ENCODE measurements at places on chromosomes 11 and 22. TPM values are rescaled to one million over a fixed set of nuclear protein-coding genes. Genes with fewer than 3 reads are reported as not detected.

DNA sequence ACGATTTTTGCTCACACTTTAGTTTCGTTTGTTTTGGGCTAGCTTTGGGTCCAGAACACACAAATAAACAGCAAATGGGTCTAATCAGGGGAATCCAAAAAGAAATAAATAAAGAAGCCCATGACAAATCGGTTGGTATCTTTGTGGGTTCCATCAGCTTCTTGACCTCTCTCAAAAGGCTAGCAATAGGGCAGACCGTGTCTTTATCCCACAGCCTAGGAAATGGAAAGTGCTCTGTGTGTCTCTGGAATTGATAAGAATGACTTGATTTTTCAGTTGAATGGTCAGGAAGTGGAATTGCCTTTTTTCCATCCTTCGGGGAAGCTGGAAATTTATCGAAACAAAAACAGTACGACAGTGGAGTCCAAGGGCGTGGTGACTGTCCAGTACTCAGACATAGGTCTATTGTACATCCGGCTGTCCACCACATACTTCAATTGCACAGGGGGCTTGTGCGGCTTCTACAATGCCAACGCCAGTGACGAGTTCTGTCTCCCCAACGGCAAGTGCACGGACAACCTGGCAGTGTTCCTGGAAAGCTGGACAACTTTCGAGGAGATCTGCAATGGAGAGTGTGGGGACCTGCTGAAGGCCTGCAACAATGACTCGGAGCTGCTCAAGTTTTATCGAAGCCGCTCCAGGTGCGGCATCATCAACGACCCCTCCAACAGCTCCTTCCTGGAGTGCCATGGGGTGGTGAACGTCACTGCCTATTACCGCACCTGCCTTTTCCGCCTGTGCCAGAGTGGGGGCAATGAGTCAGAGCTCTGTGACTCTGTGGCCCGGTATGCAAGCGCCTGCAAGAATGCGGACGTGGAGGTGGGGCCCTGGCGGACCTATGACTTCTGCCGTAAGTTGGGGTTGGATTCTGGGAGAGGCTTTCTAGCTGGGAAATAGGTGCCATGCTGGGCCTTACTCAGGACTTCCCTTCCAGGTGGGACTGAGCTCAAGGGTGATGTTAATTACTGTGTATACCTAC is 28.6 kb downstream of the TECTA start:
- DNase-seq = no peak

- DNase-seq = no peak
Measured at GRCh38 chr11:9066433-9066925, 24.9 kb downstream of the SCUBE2 start.

The ADAMTS8 gene
- 3.4 TPM for total RNA-seq

DNA sequence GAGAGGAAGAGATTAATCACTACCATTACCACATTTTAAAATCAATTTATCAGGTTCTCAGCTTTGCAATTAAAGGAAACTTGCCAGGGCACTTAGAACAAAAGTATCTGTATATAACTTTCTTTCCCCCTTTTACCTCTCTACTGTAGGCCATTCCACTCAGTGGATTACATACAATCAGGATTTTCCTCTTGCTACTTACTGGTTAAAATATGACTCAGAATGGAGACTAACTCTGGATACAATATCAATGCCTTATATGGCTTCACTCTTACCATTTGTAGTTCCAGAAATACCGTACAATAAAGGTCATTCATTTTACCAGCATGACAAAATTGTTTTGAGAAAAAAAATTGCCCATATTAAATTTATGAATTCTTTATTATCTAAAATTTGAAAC is 706.8 kb downstream of the KCNA4 start:
- no peak for DNase-seq

The ANGPTL5 gene
- 1.1 TPM for total RNA-seq

The ZP1 gene
- total RNA-seq = not detected

The UBE4A gene
- total RNA-seq = 34.1 TPM

DNA sequence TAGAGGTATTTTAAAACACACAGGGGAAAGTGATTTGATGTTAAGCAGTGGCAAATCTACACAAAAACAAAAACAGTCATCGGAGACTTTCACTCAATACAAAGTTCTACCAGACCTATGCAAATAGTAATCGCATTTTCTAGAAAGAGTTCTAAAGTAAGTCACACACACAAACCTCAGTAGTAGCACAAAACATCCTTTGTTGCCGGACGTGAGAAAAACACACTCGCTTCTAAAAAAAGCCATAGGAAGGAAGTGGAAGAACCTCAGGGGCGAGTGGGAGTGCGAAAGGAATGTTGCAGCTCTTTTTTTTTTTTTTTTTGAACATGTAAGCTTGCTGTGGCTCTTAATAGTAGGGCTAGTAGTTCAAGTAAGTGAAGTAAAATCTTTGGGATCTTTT is 88.9 kb downstream of the MAML2 start:
- no peak for DNase-seq

The MIAT gene
- total RNA-seq = 1.4 TPM

DNA sequence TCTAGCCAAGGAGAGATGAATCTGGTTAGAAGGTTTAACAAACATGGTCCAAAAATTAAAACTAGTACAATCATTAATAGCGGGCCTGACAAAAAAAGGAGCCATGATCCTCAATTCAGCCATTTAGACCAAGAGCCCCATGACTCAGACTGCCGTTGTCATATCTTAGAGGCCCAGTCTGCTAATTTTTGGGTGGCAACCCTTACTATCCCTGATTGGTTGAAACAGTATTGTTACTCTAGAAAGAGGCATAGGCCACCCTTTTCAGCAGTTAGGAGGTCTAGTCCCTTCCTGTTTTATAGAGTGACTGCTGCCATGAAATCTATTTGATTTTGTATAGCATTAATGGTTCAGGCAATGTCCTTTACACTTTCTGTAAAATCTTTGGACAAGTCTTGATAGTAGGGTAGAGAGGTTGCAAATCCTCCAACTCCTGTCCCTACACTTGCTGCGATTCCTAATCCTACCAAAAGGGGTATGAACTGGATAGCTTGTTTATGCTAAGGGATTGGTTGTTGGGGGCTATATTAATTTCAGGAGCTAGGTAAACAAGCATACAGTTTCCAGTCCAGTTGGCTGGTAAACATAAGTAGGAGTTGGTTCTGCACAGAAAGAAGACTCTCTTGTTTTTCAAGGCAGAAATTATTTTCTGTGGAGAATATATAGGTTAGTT is 1056.3 kb upstream of the CNTN5 start:
- no peak for DNase-seq

Data from posterior vena cava (tissue), 2 donors.